ENCODE measurements at places on chromosomes 4 and X.

DNA sequence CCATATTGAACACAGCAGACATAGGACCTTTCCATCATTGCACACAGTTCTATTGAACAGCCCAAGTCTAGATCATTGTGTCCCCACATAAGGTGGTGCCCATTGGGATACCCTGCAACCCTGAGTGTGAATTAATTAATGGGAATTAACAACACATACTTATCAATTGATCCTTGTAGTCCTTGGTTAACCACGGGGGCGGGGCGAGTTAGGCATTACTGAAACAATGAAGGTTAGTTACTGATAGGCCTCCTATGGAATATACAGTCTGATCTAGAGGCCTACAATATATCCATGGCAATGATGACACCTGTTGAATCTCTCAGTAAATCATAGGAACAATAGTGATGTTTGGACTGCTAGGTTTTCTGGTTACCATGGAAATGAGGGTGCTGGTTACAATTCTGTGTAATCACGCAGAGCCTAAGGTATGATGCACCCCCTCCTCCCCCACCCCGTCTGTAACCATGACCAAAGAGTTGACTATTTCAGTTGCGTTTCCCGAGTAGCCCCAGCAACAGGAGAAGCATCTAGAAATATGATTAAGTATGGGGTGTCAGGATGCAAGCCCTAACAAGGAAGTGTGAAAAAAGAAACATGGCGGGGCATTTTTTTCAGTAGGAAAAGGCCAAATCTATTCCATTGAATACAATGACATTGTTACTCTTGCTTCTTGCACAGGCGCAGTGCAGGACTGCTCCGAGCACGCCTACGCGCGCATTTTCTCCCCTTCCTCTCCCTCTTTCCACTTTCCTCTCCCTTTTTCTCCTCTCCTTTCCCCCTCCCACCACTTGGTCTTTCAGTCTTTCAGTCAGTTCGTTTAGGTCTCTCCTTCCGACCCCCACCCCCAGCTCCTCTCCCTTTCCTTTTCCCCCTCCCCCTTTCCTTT, 677 bp upstream of the NONO start:
- peak; percentile 53 for DNase-seq

DNA sequence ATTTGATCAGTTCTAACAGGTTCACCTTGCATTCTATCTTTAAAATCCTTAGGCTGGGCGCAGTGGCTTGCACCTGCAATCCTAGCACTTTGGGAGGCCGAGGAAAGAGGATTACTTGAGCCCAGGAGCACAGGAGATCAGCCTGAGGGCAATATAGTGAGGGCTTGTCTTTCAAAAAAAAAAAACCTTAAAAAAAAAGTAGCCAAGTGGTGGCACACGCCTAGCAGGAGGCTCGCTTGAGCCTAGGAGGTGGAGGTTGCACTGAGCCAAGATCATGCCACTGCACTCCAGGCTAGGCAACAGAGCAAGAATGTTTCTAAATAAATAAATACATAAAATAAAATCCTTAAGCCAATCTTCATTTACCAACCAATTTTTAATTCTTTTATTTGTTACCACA, 75.6 kb downstream of the PRSS12 start:
- DNase-seq = no peak

DNA sequence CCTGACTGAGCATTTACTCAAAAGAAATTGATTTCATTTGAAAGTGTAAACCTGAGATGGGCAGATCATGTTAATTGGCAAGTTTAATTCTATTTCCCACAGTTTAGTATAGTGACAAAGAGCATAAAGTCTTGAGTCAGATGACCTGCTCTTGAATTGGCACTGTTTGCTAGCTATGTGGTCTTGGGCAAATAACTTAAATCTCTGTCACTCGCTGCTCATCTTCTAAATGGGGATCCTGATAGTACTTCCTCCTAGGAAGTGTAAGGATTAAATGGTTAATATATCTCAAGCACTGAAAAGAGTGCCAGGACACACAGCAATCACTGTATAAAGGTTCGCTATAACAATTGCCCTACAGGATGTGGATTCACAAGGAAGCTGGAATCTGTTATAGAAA, 242.8 kb upstream of the JADE1 start:
- no peak for DNase-seq

GRCh38 chr4:76060506-76060905, 14.0 kb upstream of the ART3 start:
- no peak for DNase-seq

DNA sequence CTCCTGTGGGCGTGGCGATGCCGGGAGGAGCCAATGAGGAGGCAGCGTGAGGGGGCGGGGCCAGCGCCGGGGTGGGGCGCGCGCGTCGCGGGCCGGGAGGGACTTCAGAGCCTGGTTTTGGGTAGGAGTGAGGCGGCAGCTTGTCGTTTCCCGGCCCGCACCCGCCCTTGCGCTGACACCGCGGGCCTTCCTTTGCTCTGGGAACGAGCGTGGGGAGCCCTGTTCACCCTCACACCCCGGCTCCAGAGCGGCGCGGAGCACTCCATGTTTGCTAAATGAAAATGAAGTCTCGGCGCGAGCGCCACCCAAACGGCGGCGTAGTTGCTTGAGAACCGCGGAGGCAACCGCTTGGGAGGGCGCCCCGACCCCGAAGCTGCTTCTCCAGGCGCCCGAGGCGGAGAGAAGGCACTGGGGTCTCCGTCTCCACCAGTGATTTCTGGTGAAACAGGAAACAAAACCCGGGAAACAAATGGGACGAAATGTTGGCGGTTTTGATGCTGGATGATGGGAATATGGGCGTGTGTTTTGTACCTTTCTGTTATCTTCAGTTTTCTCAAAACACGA, 497 bp upstream of the GRPEL1 start:
- no peak for DNase-seq

DNA sequence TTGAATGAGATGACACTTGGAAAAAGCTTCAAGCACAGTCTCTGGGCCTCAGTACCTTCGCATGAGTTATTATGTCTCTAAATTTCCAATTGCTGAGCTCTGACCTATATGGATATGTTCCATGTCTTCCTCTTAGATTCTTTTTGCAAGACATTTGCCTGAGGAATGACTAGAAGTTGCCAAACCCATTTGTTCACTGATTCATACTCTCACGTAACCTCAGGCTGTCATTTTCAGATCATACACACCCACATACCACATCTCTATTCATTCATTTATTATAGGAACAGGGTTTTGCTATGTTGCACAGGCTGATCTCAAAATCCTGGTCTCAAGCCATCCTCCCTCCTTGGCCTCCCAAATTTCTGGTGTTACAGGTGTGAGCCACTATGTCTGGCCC, 2137.1 kb upstream of the TENM3 start:
- DNase-seq = no peak

GRCh38 chr4:62327612-62328297, 1127.6 kb downstream of the ADGRL3 start:
- no peak for DNase-seq

GRCh38 chrX:46376246-46376885, 168.9 kb downstream of the ZNF674 start:
- DNase-seq = peak; percentile 29

GRCh38 chrX:3346501-3347259, at the start of gene MXRA5:
Gene MXRA5 (minus strand): TSS chrX:3346652. CDS start chrX:3343833, 2,819 bp downstream.
- no peak for DNase-seq

GRCh38 chr4:106062452-106062875, 167.2 kb downstream of the NPNT start:
- DNase-seq = no peak

- DNase-seq = no peak
Observed at GRCh38 chr4:8905226-8905772, 33.7 kb upstream of the HMX1 start.

- peak; percentile 62 for DNase-seq
Observed at GRCh38 chr4:77360451-77360850, 203.4 kb downstream of the CCNG2 start.

- no peak for DNase-seq
Observed at GRCh38 chr4:101155368-101155767, 192.0 kb downstream of the PPP3CA start.

DNA sequence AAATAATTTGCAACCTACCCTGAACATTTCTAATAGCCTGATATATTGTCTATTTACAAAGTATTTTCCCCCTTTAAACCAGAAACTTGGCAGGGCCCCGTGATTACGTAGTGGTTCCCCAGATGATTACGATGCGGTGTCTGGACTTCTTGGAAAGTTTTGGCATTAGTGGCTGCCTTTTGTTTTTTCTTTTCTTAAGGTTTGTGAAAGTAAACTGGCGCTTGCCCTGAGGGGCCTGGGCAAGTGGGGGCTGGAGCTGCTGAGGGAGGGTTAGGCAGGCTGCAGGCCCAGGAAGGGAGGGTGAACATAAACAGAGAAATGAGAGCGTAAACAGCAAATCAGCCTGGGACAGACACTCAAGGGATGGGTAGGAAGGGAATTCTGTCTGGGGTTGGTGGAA, 123.6 kb upstream of the MSX1 start:
- no peak for DNase-seq

DNA sequence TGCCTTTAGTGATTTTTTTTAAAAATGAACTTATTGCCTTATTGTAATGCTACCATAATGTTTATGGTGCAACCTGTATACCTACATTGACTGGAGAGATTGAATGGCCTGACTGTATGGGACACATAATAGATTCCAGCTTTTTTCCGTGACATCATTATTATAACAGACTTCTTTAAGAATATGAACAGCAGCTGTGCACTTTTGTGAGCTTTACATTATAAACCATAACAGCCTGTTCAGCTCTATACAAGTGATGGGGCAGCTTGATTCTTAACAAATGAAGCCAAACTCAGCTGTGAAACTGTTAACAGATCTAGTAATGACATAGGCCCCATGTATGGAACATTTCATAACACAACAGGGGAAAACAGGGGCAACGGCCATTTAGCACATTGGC, 187.0 kb downstream of the BMPR1B start:
- DNase-seq = no peak

GRCh38 chrX:38891641-38892413, 90.6 kb downstream of the MID1IP1 start:
- no peak for DNase-seq

DNA sequence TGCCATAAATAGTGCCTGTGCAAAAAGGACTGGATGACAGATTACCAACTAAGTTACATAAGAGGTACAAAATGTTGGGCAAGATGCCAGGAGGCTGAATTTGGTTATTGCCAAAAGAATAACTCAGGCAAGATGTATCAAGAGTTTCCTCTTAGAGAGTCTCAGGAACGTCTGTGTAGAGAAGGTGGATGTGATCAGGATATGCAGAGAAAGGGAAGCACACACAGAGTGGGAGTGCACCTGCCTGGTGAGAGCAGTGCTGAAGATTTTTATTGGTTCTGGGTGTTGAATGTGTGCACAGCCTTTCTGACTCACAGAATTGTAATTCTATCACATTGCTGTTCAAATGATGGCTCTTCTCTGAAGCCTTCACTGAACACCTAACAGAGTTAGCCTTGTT, 156.8 kb upstream of the HS3ST1 start:
- DNase-seq = no peak

- DNase-seq = no peak
Observed at GRCh38 chr4:150212927-150213326, 134.7 kb downstream of the DCLK2 start.

DNA sequence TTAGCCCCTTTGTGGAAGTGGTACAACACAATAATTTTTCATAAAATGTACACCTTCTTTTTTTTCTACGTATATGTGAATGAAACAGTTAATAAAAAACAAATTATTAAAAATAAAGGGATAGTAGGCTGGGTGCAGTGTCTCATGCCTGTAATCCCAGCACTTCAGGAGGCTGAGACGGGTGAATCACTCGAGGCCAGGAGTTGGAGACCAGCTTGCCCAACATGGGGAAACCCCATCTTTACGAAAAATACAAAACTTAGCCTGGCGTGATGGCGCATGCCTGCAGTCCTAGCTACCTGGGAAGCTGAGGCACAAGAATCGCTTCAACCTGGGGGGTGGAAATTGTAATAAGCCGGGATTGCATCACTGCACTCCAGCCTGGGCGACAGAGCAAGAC, 244.9 kb downstream of the RAPGEF2 start:
- DNase-seq = no peak

DNA sequence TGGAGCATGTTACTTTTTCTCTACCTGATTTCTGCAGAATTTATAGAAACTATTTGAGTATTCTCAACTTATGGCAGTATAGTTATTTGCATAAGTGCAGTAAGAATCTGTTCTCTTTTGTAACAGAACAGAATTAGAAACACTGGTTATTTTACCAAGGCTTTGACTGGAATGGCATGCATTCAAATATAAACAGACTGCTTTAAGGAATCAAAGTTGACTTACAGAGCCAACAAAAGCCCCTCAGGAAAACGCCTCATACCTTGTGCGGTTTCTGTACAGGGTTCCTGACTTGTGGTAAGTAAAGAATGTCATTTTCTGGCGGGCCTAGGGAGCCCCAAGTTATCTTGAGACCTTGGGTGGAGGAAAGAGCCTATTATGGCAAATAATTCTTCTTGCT, 97.1 kb downstream of the GPR143 start:
- DNase-seq = no peak

- no peak for DNase-seq
Observed at GRCh38 chrX:53711436-53711835, 24.9 kb upstream of the HUWE1 start.

DNA sequence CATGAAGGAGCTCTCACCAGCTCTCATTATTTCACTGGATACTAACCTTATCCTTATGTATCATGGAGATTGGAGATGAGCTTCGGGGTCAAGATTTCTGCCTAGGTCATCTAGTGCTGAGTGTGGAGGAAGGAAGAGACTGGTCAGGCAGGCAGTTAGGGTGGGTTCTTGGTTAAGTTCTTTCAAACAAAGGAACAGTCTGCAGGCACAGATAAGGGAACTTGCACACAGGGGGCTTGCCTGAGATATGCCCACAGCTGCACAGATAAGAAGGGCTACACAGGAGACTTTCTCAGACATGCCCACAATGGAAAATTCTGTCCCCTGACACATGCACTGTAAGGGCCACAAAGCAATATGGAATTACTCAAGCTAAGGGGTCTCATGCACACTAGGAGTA, 904.1 kb downstream of the NLGN4X start:
- DNase-seq = no peak

DNA sequence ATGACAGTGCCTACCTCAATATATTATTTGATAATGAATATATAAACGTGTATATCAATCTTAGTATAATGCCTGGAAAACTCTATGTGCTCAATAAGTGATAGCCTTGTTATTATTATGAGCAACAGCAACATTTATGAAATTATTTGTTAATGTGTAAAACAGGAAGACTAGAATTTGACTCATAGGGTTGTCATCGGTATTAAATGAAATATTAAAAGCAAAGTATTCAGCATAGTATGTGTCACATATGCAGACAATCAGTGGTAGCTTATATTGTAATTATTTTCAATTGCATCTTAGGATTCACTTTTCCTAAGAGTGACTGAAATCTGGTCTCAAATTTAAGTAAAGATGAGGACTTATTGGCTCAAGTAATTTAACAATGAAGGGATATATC, 24.6 kb downstream of the SPANXD start:
- DNase-seq = no peak

GRCh38 chr4:24380957-24381665, 203.2 kb downstream of the DHX15 start:
- no peak for DNase-seq

- no peak for DNase-seq
Observed at GRCh38 chrX:153226344-153227185, 47.5 kb downstream of the MAGEA1 start.

DNA sequence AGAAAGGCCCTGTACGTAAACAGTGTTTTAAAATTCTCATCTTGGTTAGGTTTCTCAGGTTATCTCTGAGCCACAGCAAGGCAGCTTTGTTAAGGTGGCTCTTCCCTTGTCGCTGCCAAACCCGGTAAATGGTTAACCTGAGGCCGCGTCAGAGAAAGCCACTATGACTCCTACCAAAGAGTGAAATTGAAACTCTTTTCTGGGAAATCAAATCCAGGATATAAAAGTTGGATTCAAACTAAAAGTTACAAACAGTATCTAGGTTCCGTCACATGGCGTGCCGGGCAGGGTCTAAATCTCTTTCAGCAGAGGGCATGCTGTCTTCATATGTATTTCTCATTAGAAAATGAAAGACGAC, 433 bp downstream of the MMAA start:
- DNase-seq = peak; percentile 57
